T1000 (cell line): ENCODE measurements at places on chromosomes 6 and 20.

DNA sequence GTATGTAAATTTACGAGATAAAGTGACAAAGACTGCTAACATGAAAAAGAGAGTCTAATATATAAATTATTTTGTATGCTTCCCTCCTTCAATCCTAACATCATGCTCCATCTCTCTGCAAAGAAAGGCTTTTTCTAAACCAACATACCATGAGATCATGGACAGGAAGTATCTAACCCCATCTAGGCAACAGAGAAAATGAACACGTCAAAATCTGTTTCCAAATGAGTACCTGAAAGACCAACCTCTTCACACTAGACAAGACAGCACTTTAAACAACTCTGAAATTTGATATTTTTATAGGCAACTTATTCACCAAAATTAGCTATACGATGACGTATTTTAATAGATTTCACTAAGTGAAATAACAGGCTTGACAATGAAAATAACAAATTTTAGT is 54.6 kb downstream of the MAN1A1 start:
- no peak for DNase-seq

GRCh38 chr20:58623579-58624473 is 27.3 kb upstream of the STX16 start:
- DNase-seq, result peak; percentile 80

DNA sequence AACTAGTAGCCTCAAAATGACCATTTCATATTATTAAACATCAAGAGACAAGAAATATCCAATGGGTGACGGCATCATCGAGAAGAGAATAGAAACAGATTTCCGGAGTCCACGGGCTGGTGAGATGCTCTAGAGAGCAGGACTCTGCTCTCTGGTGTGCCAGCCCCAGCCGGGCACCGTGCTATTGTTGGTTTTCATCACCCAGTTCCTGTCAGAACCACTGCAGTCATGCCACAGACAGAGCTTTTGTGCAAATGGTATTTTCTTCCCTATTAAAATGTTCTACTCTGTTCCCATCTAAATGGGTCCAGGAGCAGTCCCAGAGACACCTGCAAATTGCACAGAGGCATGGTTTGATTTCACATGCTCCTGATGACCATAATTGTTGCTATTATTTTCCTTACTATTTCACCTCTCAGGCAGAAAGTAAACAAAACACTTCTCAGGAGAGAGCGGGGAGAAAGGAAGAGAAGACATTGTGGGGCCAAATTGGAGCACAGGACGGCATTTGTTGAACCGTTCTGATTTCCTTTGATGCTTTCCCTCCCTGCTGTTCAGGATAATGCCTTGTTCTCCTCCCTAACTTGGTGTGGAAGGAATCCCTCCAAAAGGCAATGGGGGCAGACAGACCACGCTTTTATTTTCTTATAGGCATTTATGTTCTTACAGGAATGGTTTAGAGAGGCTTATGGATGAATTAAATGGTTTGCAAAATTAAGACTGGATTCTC is 11.4 kb upstream of the RAMACL start:
- no peak for DNase-seq

- no peak for DNase-seq
These were observed 146.9 kb upstream of the C6orf118 start for GRCh38 chr6:165456286-165456685.

DNA sequence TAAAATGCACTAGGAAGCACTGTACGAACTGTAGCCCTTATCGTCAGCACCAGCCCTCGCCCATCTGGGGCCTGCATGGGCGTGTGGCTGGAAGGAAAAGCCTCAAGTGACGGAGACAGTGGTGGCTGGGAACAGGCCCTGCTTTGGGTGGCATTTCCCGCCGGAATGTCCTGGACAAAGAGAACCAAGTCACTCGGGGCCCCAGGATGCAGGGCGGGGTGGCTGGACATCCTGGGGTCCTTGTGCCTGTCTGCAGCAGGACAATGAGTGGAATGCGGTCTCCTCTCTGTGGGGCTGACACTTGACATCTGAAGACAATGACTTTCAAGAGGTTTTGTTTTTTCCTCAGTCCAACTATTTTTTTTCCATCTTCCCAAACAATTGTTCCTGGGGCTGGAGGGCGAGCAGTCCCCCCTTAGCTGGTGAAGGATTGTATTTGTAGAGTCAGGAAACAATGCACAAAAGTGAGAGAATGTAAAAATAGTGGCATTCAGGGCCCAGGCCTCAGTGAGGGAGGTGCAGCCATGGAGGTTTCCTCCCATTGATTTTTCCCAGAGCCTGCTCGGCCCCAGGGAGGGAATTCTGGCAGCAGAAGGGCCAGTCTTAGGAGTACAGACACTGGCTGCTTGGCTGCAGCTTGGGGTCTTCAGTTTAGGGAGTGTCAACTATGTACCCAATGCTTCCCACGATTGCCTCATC is 64.4 kb downstream of the PREX1 start:
- no peak for DNase-seq

DNA sequence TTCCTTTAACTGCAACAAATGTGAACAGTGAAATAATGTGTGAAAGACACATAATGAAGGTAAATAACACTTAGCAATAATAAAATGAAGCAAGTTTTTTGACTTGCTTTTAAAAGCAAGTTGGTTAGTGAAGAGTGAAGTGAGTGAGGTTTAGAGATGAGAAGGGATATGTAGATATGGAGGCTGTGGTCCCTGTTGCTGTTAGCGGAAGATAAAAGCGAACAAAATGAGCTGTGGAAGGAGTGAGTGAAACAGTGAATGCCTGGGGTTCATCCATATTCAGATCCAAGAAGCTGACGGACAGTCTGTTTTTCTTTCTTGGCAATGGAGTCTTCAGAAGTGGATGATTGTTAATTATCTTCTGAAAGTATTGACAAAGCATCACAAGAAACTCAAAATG is 23.5 kb downstream of the ZBTB9 start:
- no peak for DNase-seq

- DNase-seq, result no peak
These were observed 220.4 kb upstream of the HEY2 start for GRCh38 chr6:125529061-125529460.

- DNase-seq, result no peak
These were observed 113.3 kb upstream of the NUP153 start for GRCh38 chr6:17820055-17820454.

DNA sequence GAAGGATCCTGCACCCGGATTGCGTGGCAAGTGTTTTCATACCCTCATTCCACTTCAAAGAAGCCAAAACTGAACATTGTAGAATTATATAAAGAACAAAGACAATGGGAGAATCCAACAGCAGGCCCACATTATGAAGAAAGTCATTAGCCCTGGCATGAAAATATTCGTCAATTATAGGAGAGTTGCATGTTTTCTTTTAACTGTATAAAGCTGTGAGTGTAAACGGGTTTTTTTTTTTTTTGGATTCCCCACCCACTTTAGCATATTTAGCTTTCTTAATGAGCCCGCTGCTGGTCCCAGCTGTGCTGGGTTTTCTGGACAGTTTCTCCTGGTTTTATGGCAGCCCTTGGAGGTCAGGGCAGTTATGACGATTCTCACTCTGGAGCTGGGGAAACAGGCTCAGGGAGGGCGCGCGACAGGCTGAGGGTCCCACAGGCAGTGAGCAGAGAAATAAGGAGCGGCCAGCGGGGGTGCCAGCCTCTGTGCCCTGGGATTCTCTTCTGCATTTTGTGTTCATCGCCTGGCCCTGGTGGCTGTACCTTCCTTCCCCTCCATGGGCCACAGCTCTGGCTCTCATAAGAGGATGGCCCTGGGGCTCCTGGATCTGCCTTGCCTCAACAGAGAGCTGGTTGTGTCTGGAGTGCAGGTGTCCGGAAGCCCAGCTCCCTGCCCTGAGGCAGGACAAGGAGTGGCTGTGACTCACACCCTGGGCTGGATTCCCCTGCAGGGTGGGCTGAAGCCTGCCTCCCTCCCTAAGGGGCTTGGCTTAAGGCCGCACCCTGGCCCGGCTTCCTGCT is 24.1 kb upstream of the SULF2 start:
- no peak for DNase-seq
